ENCODE measurements at places on chromosomes 3 and 15. TPM values are rescaled to one million over a fixed set of nuclear protein-coding genes. Genes with fewer than 3 reads are reported as not detected.

Gene ZNF660
- total RNA-seq, result 0.53 TPM

Gene ADIPOQ
- not detected for total RNA-seq

Gene TUSC2
- 36.6 TPM for total RNA-seq

Gene LHFPL4
- total RNA-seq, result not detected

Gene TERC
- total RNA-seq, result 15.5 TPM

Gene NTRK3
- 0.29 TPM for total RNA-seq

Gene GUCA1C
- not detected for total RNA-seq

Gene CDHR4
- total RNA-seq, result not detected

GRCh38 chr3:188034989-188035388 lies 119.0 kb upstream of the LPP start:
- H3K36me3 ChIP-seq, result no peaks in the 10 kb centered on the region
- no peak overlapping the region for H3K4me3 ChIP-seq
- H3K27me3 ChIP-seq, result no peaks in the 10 kb centered on the region
- H3K4me1 ChIP-seq, result no peaks in the 10 kb centered on the region
- H3K27ac ChIP-seq, result no peak overlapping the region
- no peak for DNase-seq

- no peak overlapping the region for H3K4me3 ChIP-seq
- H3K27ac ChIP-seq, result no peak overlapping the region
- no peaks in the 10 kb centered on the region for H3K27me3 ChIP-seq
- no peak for DNase-seq
Observed at GRCh38 chr3:116050311-116050915, 394.9 kb downstream of the LSAMP start.

GRCh38 chr15:101156061-101156460 lies 95.8 kb downstream of the CHSY1 start:
- no peak for DNase-seq
- no peak overlapping the region for H3K4me3 ChIP-seq
- H3K27ac ChIP-seq, result no peak overlapping the region
- H3K36me3 ChIP-seq, result no peaks in the 10 kb centered on the region
- H3K4me1 ChIP-seq, result no peaks in the 10 kb centered on the region

DNA sequence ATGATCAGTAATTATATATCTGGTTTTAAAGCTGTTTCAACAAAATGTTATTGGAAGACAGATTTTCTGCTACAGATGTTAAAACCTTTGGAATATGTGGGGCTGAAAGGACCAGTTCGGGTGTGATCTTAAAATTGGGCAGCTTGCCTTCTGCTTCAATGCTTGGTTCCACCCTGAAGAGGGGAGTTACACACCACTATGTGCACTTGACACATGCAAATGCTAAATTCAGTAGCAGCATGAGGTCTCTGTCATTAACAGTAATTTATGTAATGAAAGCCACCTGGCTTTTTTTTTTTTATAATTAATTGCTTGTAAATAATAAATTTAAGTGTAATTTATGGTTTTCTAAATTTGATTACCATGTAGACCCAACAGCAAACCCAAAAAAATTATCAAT lies 24.6 kb downstream of the CDIN1 start:
- H3K4me1 ChIP-seq, result no peaks in the 10 kb centered on the region
- no peak overlapping the region for H3K4me3 ChIP-seq
- DNase-seq, result no peak

DNA sequence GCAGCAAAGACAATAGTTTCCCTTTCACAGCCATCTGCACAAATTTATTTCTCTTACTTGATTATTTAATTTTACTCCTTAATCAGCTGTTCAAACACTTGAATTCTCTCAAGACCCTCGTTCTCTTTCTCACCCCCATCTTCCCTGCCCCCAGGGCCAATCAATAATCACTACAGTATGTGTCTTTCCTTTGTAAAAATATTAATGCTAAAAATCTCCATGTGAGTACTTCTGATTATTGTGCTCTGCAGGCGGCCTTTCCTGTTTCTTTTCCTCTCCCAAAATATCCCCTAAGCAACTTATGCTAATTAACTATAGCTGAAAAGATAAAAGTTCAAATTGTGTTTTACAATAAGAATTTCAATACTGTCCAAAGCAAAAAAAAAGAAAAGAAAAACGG lies 617.0 kb upstream of the CBLB start:
- no peaks in the 10 kb centered on the region for H3K27me3 ChIP-seq
- H3K27ac ChIP-seq, result no peak overlapping the region
- no peaks in the 10 kb centered on the region for H3K36me3 ChIP-seq
- DNase-seq, result no peak

GRCh38 chr15:79640206-79640605 lies 208.1 kb downstream of the MINAR1 start:
- no peaks in the 10 kb centered on the region for H3K27me3 ChIP-seq

DNA sequence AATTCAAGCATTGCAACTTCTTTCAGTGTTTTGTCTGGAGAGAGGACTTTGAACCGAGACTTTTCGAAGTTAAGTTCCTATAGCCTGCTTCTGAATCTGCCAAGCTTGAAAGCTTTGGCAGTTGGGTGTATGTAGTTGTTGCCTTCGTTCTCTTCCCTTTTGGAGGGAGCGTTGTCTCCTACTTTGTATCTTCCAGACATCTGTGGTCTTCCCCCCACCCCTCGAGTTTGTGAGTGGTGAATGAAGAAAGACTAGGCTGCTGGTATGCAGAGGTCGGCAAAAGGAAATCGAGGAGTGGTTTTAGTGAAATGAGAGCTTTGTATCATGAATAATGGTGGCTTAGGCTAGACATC lies 1.3 kb downstream of the CTNNB1 start:
- DNase-seq, result no peak
- no peaks in the 10 kb centered on the region for H3K27me3 ChIP-seq
- H3K4me1 ChIP-seq, result peaks cover 48% of the 10 kb centered on the region
- peak overlapping the region; percentile 54 for H3K27ac ChIP-seq
- no peaks in the 10 kb centered on the region for H3K36me3 ChIP-seq

GRCh38 chr3:173933113-173933512 lies 535.6 kb downstream of the NLGN1 start:
- DNase-seq, result no peak
- no peak overlapping the region for H3K27ac ChIP-seq
- H3K36me3 ChIP-seq, result no peaks in the 10 kb centered on the region
- H3K27me3 ChIP-seq, result no peaks in the 10 kb centered on the region

DNA sequence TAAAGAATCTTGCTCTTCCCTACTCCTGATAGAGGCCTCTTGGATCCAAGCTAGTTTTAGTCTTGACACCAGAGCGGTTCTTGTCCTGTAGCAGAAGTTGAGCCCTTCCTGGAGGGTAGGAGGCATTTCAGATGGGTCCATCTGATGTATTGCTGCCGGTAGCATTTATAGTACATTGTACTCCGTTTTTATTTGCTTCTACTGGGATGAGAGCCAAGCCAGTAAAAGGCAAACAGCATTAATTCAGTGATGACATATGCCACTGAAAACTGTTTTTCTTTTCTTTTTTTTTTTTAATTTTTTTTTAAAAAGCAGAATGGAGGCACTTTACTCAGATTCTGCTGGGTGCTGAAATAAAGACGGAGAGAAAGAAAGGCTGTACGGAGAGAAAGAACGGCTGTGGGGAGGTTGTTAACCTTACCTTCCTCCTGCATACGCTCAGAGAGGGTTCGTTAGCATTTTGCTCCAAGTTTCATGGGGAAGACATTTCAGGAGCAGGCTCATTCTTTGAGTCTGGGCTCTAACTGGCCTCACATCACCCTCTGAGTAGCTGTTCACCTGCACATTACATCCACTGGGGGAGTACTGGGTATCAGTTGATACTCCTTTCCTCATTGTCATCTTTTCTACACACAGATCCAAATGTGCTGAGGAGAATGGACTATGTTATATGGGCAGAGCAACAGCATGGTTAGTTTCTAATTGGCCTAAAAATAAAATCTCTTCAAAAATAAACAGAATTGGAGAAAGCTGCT lies 161.5 kb downstream of the FEZF2 start:
- DNase-seq, result no peak
- no peak overlapping the region for H3K27ac ChIP-seq
- no peaks in the 10 kb centered on the region for H3K27me3 ChIP-seq

GRCh38 chr3:47978386-47978785 lies 37.8 kb downstream of the MAP4 start:
- no peaks in the 10 kb centered on the region for H3K27me3 ChIP-seq
- DNase-seq, result no peak
- no peak overlapping the region for H3K27ac ChIP-seq
- H3K4me1 ChIP-seq, result no peaks in the 10 kb centered on the region
- no peak overlapping the region for H3K4me3 ChIP-seq
- H3K36me3 ChIP-seq, result no peaks in the 10 kb centered on the region

GRCh38 chr15:67531379-67531914 lies 10.5 kb downstream of the C15orf61 start:
- no peaks in the 10 kb centered on the region for H3K36me3 ChIP-seq
- DNase-seq, result no peak
- H3K4me3 ChIP-seq, result no peak overlapping the region
- no peaks in the 10 kb centered on the region for H3K27me3 ChIP-seq
- H3K4me1 ChIP-seq, result no peaks in the 10 kb centered on the region

DNA sequence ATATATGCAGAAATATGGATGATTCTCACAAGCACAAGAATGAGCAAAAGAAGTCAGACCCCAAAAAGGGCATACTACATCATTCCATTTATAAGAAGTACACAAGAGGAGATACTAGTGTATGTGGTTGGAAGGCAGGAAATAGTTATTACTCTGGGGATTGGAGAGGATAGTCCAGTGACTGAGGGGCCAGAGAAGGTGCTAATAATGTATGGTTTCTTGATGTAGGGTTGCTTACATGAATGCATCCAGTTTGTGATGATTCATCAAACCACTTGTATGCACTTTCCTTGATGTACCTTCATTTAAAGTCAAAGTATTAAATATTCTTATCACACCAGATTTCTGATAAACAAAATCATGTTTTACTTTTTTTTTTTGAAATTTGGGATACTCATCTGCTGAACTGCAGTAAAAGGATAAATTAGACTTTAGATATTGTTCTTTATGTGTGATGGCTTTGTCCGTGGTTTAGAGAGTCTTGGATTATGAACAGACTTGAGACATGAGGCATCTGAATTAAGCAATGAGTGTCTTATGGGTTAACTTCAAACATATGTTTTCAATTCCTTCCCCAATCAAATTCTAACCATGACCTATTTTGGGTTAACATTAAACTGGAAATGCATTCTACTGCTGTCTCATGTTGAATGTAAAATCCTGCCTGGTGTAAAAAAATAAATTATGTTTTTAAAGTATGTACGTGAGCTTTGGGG lies 171.2 kb downstream of the SEMA6D start:
- H3K27ac ChIP-seq, result no peak overlapping the region
- H3K4me3 ChIP-seq, result no peak overlapping the region
- no peaks in the 10 kb centered on the region for H3K36me3 ChIP-seq
- H3K4me1 ChIP-seq, result no peaks in the 10 kb centered on the region
- no peaks in the 10 kb centered on the region for H3K27me3 ChIP-seq
- no peak for DNase-seq

DNA sequence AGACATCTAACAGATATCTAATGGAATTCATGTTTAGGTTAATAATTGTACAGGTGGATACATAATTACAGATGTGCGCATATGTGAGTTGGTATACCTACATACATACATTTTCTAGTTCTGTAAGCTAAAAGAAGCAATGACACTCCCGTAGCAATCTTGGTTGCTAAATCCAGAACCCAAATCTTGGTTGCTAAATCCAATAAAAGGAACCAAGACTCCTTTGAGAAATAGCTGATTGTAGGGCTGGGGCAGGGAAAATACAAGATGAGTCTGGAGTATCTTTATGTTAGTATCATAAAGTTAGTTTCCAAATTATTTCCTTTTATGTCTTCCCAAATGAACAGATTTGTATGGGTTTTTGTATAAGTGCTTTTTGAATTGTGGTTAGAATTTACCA lies 135.2 kb downstream of the TMCC1 start:
- no peaks in the 10 kb centered on the region for H3K27me3 ChIP-seq
- DNase-seq, result no peak
- H3K27ac ChIP-seq, result no peak overlapping the region
- H3K4me3 ChIP-seq, result no peak overlapping the region

DNA sequence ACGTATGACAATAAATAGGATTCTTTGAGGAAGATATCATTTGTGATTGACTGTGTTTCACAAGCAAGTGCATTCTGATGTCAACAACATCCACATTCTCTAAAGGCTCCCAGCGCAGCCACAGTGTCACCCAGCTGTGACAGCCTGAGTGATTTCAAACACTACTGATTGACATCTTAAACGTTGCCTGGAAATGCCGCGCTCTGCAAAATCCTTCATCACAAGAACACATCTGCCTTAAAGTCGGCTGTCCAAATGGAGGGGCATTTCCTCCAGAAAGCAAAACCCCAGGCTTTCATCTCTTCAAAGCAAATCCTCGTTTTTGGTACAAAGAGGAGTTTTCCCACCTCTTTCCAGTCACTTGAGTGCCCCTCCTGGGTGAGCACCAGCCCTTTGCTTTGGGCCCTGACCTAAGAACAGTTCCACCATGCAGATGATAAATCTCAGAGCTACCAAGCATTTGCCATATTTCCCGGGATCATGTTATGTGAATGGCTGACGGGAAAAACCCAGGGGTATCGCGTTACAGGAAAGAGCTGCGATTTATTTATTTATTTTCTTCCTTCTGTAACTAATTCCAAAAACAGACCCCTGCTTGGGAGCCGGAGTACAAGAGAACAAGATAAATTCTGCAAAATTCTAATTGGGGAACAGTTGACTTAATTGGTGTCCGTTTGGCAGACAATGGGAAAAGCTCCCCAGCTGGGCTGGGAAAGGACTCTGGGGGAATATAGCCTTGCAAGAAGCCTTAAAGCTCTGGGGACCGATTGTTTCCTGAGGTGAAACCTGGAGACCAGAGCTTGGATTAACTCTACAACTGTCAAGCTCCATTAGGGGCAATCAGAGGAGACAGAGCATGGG lies 703.8 kb upstream of the NR2F2 start:
- H3K4me3 ChIP-seq, result no peak overlapping the region
- no peaks in the 10 kb centered on the region for H3K36me3 ChIP-seq
- H3K27ac ChIP-seq, result no peak overlapping the region
- DNase-seq, result no peak
- H3K27me3 ChIP-seq, result no peaks in the 10 kb centered on the region

GRCh38 chr15:63156755-63157117 lies 541 bp downstream of the RPS27L start:
- H3K36me3 ChIP-seq, result peaks cover 3% of the 10 kb centered on the region
- peak; percentile 8 for DNase-seq
- peaks cover 19% of the 10 kb centered on the region for H3K4me1 ChIP-seq
- H3K27ac ChIP-seq, result peak overlapping the region; percentile 82

DNA sequence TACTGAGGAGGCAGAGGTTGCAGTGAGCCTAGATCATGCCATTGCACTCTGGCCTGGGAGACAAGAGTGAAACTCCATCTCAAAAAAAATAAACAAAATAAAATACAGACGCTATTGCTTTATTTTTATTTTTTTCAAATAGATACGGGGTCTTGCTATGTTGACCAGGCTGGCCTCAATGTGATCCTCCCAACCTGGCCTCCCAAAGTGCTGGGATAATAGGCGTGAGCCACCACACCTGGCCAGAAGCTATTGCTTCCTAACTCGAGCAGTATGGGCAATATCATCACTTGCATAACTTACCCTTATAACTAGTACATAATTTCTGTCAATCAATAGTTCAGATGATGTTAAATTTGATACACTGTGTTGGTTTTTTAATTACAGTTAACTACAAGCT lies 3.0 kb downstream of the ARF4 start:
- H3K4me1 ChIP-seq, result peaks cover 25% of the 10 kb centered on the region
- H3K27ac ChIP-seq, result no peak overlapping the region
- no peaks in the 10 kb centered on the region for H3K36me3 ChIP-seq
- H3K27me3 ChIP-seq, result no peaks in the 10 kb centered on the region
- DNase-seq, result no peak
- H3K4me3 ChIP-seq, result no peak overlapping the region
